HT1080 (cell line): ENCODE measurements at places on chromosomes 2 and 18. TPM values are rescaled to one million over a fixed set of nuclear protein-coding genes. Genes with fewer than 3 reads are reported as not detected.

DNA sequence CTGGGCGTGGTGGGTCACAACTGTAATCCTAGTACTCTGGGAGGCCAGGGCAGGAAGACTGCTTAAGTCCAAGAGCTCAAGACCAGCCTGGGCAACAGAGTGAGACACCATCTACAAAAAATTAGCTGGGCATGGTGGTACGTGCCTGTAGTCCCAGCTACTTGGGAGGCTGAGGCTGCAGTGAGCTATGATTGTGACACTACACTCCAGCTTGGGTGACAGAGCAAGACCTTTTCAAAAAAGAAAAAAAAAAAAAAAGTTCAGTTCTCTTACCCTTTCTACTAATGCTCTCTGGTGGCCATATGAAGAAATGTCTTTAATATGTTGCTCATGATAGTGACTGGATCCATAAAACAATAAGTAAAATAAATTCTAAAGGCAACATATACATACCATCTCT is 14.9 kb downstream of the TYW5 start:
- DNase-seq: peak; percentile 41

DNA sequence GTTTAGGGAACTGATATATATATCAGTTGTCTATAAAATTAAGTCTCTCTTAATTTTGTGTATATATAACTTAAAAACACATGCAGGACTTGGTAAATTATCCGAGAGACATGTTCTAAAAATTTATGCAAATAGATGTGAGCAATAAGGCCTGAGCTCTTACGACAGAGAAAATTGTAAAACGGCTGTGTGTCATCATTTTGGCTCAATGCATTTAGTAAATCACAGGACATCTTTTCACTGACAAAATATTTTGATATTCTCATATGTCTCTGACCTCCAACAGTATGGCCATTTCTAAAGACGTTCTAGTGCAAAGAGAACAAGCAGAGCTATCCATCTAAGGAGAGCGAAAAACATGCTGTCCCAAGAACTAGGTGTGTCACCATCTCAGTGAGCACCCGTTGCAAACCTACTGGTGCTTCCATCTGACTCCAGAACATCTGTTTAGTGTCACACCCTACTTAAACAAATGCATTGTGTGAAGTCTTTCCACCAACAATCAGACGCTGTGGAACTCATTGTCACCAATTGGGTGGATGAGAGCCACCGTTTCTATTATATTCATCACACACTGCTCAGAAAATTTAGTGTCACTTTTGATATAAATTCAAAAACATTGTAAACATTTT is 108.0 kb downstream of the ARHGAP15 start:
- no peak for DNase-seq

- peak; percentile 58 for DNase-seq
Observed at GRCh38 chr2:128069769-128070168, 21.2 kb upstream of the UGGT1 start.

The POTEJ gene
- not detected in 2 replicates for total RNA-seq

GRCh38 chr2:212228743-212229171 is 309.8 kb downstream of the ERBB4 start:
- peak; percentile 2 for DNase-seq

The ERFE gene
- total RNA-seq: 13.1 and 15.3 TPM in 2 replicates

The ACTG2 gene
- not detected in 2 replicates for total RNA-seq

DNA sequence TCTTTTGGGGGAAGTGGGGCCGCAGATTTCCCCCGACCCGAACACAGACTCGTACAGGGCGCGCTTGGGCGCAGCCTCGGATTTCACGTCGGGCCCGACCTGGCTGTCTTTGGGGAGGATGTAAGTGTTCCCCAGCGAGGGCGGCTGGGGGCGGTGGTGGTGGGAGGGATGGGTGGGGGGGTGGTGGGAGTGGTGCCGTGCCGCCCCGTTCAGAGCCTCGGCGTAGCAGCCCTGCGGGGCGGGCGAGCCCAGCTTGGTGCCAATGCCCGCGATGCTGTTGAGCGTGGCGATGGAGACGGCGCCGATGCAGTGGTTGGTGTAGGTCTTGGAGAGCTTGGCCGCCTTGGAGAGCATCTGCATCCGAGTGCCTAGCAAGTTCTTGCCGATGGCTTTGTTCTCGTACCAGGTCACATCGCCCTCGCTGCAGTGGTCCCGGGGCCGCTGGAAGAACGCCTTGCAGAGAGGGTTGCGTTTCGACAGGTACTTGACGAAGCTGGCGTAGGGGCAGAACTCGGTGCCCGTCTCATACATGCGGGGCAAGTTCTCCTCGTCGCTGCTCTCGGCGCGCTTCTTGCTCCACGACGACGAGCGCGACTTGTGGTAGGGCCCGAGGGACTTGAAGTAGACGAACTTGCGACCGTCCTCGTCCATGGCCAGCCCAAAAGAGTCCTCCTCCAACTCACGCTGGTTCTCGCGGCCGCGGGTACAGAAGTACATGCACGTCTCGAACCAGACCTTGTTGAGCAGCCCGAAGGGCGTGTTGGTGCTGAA is 1.3 kb downstream of the KCTD1 start:
- no peak for DNase-seq

- peak; percentile 57 for DNase-seq
Observed at GRCh38 chr2:149004836-149005235, 33.7 kb upstream of the LYPD6B start.

- no peak for DNase-seq
Observed at GRCh38 chr18:7062811-7063210, 54.8 kb downstream of the LAMA1 start.

DNA sequence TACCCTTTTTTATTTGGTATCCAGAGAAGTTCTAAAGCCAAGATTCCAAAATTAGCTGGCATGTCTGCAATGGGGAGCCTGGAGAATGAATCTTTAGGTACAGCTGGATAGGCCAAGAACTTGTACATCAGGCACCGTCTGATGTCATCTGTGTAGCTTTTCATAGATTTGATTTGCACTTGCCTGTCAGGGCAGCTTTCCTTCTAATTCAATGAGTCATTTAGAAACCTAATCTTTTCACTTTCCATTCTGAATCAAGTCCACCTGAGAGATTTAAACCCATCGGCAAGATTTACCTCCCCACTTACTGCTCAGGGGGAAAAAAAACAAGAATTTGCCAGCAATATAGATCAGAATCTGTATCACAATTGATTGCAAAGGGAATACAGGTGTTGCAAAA is 60.9 kb upstream of the ACAA2 start:
- DNase-seq: no peak

GRCh38 chr2:226892729-226893128 is 56.9 kb downstream of the RHBDD1 start:
- DNase-seq: no peak

GRCh38 chr2:229456091-229456490 is 185.0 kb upstream of the PID1 start:
- peak; percentile 60 for DNase-seq

- peak; percentile 92 for DNase-seq
Observed at GRCh38 chr18:23283916-23284430, 148.7 kb downstream of the CABLES1 start.

DNA sequence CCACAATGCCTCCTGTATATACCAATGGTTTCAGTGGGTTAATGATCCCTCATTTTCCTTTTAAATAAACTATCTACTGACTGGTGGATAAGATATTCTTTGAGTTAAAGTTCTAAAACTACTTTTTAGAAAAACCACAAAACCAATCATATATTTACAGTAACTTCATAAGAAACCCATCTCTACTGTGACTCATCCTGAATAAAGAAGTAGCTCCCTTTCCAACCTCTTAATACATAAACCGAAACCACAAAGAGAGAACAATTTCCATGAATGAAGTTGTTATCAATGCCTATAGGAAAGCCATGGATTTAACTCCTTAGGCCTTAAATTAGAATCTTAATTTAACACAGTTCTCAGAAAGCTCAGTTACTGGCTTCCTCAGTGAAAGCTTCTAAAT is 227.0 kb upstream of the SMAD7 start:
- DNase-seq: peak; percentile 81

The UGT1A10 gene
- total RNA-seq: not detected in 2 replicates
